ENCODE measurements at places on chromosomes 6 and 20.

- DNase-seq, result peak; percentile 5
Observed at GRCh38 chr6:69164564-69165229, 529.6 kb downstream of the ADGRB3 start.

GRCh38 chr20:35992713-35993335 is 24.4 kb downstream of the CNBD2 start:
- peak; percentile 48 for DNase-seq

GRCh38 chr6:112717401-112717800 is 370.3 kb downstream of the RFPL4B start:
- DNase-seq, result no peak

DNA sequence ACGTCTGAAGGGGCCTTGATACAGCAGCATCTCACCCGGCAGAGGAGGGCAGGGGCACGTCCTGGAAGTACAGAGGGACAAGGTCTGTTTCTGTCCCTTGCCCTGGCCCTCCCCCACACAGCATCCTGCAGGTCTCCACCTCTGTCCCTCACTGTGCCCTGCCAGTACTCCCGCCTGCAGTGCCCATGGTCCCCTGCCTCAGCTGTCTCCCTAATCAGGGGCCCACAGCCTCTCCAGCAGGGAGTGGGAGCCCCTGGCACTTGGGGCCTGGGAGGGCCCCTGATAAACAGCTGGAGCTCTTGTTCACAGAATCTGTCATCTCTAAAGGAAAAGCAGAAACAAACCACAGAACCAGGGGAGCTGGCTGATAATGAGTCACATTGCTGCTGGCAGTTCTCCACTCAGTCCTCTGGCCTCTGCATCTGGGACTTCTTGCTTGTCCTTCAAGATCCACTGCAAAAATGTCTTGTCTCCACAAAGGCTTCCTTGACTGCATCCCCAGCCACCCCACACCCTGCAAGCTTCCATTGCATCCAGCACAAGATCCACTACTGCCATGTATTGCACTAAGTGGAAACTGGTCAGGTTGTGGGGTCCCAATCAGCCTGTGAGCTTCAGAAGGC is 33.2 kb upstream of the TAF8 start:
- DNase-seq, result no peak

DNA sequence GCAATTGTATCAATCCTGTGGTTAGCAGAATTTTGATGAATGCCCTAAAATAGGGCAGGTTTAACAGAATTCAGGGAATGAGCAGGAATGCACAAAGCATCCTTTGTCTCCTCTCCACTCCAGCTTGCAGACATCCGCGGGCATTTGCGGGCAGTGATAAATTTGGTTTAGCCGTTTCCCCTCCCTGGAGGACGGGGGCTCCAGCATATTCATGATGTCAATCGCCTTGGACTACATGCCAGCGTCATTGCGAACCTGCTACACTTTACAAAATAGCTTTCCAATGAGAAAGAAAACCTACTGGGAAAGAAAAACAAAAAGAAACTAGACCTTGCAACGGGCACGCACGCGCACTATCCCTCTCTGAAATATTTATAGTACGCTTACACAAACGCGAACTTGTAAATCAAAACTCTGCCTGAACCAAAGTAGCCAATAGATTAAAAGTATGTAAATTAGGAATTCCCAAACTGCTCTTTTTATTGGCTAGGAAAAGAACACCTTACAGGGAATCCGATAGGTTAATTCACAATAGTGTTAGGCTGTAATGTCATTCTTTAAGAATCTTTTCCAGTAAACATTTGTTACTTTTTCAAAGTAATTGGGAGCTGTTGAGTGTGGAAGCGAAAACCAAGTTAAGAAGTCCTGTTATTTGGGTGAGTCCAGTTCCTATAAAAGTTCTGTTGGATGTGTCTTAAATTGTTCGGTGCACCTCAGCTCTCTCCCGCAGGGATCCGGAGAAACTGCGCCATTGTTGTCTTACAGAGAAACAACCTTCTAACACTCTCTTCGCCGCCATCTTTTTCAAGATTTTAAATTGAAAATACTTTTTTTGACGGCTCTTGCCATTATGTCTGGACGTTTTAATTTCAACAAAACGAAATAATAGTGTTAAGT is 136.7 kb downstream of the HFE start:
- DNase-seq, result peak; percentile 92

GRCh38 chr20:35616465-35617396 is 1.1 kb downstream of the SPAG4 start:
- DNase-seq, result no peak

GRCh38 chr6:154352898-154353585 is 3.6 kb downstream of the IPCEF1 start:
- DNase-seq, result no peak

DNA sequence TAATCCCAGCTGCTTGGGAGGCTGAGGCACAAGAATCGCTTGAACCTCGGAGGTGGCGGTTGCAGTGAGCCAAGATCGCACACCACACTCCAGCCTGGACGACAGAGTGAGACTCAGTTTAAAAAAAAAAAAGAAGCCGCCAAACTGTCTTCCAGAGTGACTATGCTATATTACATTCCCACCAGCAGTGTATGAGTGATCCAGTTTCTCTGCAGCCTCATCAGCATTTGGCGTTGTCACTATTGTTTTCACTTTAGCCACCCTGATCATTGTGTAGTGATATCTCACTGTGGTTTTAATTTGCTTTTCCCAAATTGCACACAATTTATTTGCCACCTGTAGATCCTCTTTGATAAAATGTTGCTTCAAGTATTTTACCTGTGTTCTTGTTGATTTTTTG is 6.0 kb upstream of the AKAP12 start:
- DNase-seq, result no peak

GRCh38 chr20:48150568-48150967 is 365.3 kb upstream of the SULF2 start:
- no peak for DNase-seq

- no peak for DNase-seq
Observed at GRCh38 chr20:36507746-36508145, 33.6 kb upstream of the MYL9 start.

- no peak for DNase-seq
Observed at GRCh38 chr6:118577972-118578371, 29.9 kb downstream of the PLN start.

GRCh38 chr6:53924277-53924676 is 129.5 kb downstream of the LRRC1 start:
- DNase-seq, result no peak

GRCh38 chr6:53605543-53606235 is 59.9 kb downstream of the KLHL31 start:
- DNase-seq, result no peak

DNA sequence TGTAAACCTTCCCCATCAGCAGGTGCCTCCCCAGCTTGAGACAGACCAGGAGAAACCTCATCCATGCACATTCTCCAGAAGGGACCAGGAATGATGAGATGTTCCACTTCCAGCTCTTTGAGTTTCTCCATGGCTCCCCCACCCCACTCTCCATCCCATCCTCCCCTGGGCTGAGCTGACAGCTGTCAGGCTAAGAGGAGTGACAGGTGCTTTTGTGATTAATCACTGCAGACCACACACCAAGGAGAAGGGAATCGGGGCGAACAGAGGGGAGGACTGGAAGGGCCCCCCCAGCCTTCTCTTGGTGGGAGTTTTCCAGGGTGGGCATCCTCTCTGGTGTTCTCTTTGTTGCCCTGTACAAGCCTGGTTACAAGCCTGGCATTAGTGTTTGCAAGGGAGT is 56.1 kb upstream of the ZFAND3 start:
- no peak for DNase-seq

- no peak for DNase-seq
Observed at GRCh38 chr6:73216859-73217258, 8.4 kb downstream of the KHDC1L start.

GRCh38 chr6:68691120-68691519 is 56.0 kb downstream of the ADGRB3 start:
- DNase-seq, result no peak

- peak; percentile 13 for DNase-seq
Observed at GRCh38 chr6:12602951-12603672, 113.5 kb upstream of the PHACTR1 start.

DNA sequence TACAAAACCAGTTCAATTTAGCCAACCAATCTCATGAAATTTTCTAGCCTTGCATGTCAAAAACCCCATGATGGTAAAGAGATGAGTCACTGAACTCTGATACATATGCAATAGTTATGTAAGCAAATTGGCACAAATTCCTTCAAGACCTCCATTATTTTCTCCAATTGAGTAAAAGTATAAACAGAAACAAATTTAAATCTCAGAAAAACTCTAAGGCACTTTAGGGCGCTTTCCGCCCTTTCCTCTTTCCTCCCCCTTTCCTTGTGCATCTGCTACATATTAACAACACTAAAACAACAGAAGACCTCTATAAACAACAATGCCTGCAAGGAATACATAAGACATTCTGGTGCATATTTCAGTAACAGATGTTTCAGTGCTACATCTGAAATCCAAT is 48.5 kb downstream of the KIF13A start:
- DNase-seq, result no peak

DNA sequence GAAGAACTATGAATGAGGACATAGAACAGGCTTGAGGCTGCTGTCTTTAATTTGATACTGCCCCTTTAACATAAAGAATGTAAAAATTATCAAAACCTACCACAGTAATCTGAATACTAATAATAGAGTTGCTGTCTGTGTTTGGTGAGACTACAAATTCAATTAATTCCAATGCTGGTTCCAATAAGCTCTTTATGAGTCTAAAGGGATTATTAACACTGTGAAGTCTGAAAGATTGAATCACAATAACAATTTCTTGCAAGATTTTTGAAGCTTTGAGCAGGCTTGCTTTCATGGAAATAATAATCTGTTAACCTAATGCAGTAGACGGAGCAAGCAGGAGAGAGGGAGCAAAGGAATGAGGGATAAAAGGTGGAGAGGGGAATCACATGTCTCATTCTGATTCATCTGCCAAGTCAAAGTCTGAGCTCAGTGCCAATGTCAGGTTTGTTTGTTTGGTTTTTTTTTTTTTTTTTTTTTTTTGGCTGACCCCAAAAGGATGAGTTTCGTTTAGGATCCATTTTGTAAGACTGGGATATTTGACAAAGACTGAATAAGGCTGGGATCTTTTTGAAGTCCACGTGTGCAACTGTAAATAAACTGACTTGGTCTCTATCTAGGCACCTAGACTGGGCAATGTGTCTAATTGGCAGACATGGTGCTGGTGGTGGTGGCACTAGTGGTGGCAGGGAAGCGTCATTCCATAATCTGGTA is 211.6 kb downstream of the RNF144B start:
- no peak for DNase-seq

- peak; percentile 47 for DNase-seq
Observed at GRCh38 chr6:37323580-37323979, 30.2 kb upstream of the RNF8 start.

GRCh38 chr20:19958219-19958618 is 58.9 kb upstream of the NAA20 start:
- no peak for DNase-seq

- no peak for DNase-seq
Observed at GRCh38 chr6:47137073-47137472, 94.9 kb upstream of the ADGRF1 start.

GRCh38 chr6:1347161-1347560 is 35.3 kb downstream of the FOXQ1 start:
- DNase-seq, result no peak

DNA sequence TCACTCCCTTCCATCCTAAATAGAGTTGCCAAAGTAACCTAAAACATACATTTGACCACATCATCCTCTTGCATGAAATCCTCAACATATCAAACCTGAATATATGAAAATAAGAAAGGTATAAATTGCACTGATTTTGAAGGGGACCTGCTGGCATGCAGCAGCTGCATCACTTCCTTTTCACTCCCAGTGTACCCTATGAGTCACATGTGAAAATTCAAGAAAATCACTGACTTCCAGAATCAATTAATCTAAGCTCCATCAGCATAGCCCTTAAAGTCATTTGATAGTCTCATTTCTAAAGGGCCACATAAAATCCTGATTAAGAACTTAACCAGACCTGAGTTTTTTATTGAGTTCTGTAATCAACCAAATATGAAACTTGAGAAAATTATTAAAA is 24.3 kb downstream of the SNX14 start:
- DNase-seq, result no peak

GRCh38 chr20:5135363-5136012 is 8.7 kb downstream of the CDS2 start:
- no peak for DNase-seq

- peak; percentile 97 for DNase-seq
Observed at GRCh38 chr6:53064726-53065265, 408 bp upstream of the FBXO9 start.

GRCh38 chr6:164870164-164870563 is 439.2 kb downstream of the C6orf118 start:
- DNase-seq, result no peak

- DNase-seq, result no peak
Observed at GRCh38 chr6:144912474-144912873, 627.3 kb downstream of the UTRN start.

All from COR-L47 (cell line).